Bronchial epithelial cell (primary cell): ENCODE measurements at places on chromosomes 2 and 18. TPM values are rescaled to one million over a fixed set of nuclear protein-coding genes. Genes with fewer than 3 reads are reported as not detected.

Gene PAX8
- 3.5 TPM in 1 of 2 replicates, not detected in the other for total RNA-seq

Gene M1AP
- 0.53 and 1.0 TPM in 2 replicates for total RNA-seq

Gene CYP26B1
- total RNA-seq: under 0.01 and 0.53 TPM in 2 replicates

Gene NCK2
- 90.0 and 99.3 TPM in 2 replicates for total RNA-seq

Gene SETBP1
- 1.3 and 1.8 TPM in 2 replicates for total RNA-seq

Gene SEC11C
- total RNA-seq: 48.7 and 61.8 TPM in 2 replicates

Gene TLX2
- not detected in 2 replicates for total RNA-seq

Gene ALPI
- not detected in 2 replicates for total RNA-seq

Gene FAM124B
- not detected in 2 replicates for total RNA-seq

Gene MEIS1
- total RNA-seq: 27.7 and 28.4 TPM in 2 replicates

Gene SLC30A3
- total RNA-seq: not detected in 2 replicates

Gene LIPG
- 9.5 and 11.5 TPM in 2 replicates for total RNA-seq

Gene KCNK3
- not detected in 2 replicates for total RNA-seq

Gene WDR75
- total RNA-seq: 41.1 and 42.5 TPM in 2 replicates

Gene SESTD1
- 15.3 and 20.5 TPM in 2 replicates for total RNA-seq
